Activated CD4-positive, CD25-positive, alpha-beta regulatory T cell (primary cell): ENCODE measurements at places on chromosomes 11 and 22.

GRCh38 chr11:119488256-119488995 lies 65.5 kb upstream of the THY1 start:
- no peak for DNase-seq

DNA sequence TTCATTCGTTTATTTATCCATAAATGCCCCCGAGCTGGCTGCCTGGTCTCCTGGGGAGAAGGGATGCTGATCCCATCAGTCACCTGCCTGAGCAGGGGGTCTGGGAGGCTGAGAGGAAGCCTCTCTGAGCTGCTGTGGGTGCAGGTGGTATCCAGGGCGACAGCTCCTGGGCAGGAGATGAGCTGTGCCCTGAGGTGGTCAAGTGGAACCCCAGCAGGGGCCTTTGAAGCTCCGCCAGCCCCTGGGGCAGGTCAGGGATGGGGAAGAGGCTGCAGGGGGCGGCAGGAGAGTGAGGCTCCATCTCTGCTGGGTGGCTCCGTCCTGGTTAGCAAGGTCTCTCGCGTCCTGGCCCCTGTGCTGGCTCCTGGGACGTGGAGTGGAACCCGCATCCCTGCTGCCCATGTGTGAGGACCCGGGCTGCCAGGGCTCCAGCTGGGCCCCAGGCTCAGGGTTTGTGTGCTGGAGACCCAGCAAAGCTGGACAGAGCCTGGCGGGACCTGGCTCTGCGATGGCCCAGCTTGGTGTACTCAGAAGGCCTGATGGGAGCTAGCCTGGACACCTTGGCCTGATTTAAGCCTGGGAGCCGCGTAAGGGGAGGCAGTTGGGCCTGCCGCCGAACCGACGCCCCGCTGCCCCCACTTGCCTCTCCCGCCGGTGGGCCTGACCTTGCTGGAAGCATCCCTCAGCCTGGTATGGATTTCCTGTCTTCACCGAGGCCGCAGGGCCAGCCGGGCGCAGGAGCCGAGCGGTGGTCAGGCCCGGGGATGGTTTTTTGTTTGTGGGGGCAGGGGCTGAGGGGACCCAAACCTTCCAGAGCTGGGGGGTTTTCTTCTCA lies 44.5 kb downstream of the RTN4R start:
- DNase-seq: no peak

DNA sequence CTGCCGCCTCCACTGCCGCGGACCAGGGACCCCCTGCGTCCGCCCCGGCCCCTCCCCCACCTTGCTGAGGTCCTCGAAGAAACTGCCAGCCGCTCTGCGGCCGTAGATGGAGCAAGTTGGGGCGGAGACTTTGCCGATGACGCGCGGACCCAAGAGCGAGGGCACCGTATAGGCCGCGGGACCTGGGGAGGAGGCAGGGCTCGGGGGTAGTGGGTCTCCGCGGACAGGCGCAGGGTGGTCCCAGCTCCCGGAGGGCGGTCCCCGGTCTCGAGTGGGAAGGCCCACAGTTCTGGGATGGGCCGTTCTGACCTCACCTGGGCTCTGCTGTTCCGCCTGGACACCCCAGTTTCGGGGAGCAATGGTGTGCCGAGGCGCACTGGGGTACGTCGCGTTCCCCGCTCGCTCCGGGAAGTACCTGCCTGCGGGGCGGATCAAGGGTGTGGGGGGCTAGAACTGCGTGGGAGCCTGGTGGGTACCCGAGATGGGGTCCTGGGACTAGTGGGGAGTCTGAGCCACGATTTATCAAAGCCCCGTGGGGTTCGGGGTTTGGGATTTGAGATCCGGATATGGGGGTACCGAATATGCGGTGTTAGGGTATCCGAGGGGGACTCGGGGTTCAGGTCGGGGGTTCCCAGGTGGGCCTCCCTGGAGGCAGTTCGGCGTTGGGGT lies 1.2 kb upstream of the TYMP start:
- DNase-seq: peak; percentile 78

DNA sequence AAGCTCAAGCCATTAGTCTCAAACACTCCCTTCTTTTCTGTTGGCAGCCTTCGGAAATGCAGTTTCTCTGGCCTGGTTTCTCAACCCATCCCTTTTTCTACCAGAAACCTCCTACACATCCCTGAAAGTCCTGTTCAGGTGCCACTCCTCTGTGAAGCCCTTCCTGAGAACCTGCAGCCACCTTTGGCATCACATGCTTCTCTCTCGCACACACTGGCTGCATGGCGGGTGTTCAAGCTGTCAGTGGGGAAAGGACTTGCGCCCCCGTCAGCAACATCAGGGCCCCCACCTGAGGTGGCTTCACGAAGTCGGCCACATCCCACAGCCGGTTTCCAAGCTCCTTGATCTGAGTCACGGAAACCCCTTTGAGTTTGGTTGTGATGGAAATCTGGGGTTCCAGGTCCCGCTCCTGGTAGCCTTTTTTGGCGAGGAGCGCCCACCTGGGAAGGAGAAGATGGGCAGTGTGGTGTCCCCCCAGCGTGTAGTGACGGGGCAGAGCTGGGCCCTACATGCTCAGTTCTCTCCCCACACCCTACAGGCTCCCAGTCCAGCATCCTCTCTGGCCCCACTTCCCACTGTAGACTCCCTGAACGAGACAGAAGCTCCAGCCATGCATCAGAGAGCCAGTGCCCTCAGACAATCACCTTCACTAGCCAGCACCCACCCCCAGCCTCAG lies 1.7 kb upstream of the LRRC74B start:
- DNase-seq: no peak

DNA sequence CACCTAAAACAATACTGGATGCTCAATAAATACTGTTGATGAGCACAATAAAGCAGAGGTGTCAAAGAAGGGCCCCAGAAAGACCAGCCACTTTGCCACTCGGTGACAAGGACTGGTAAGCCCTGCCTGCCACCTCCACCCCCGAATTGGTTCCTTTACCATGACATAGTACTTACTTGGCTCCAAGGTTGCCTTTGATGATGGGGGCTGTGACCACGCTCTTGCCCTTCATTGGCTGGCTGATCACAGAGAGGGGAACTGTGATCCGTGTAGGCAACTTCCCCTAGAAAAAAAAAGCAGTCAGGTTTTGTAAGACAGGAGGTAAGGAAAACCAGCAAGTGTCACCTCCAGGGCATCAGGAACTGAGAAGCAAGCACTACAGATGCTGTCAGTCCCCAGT lies 29.7 kb downstream of the NFRKB start:
- DNase-seq: no peak

- no peak for DNase-seq
Observed at GRCh38 chr11:134030853-134031252, 38.0 kb upstream of the JAM3 start.

GRCh38 chr22:41341012-41341411 lies 39.7 kb downstream of the ZC3H7B start:
- DNase-seq: no peak

DNA sequence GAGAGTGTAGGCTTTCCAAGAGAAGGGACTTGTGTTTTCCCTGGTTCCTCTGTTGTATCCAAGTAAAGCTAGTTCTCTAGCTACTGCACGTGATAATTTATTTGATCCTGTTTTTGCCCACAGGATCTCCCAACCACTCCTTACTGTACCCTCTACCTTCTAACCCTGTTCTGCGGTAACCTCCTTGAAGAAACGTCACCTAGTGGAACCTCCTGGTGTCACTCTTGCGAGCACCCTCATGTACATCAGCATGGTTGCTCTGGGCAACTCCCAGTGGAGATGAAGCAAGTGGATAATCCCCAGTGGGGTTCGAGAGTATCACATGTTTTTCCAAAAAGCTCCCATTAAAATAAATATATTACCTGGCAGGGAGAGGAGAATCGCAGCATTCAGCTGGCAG lies 108.9 kb upstream of the CLMP start:
- DNase-seq: no peak

DNA sequence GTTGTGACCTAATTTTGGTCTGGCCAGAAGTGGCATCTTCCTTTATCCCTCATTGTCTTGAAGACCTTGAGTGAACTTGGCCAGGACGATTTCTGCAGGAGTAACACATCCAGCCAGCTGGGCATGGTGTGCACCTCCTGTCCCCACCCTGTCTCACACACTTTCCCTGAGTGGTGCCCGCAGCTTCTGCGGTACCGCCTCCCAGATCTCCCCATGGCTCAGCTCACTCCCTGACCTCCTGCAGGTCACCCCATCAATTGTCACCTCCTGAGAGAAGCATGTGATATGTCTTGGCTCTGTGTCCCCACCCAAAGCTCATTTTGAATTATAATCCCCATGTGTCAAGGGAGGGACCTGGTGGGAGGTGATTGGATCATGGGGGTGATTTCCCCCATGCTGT lies 50.2 kb upstream of the TP53I11 start:
- DNase-seq: no peak

- no peak for DNase-seq
Observed at GRCh38 chr22:47204002-47204979, 441.8 kb downstream of the TBC1D22A start.

GRCh38 chr11:43989162-43989981 lies 46.9 kb downstream of the C11orf96 start:
- DNase-seq: no peak

GRCh38 chr11:60485987-60486386 lies 6.6 kb upstream of the MS4A12 start:
- DNase-seq: no peak

DNA sequence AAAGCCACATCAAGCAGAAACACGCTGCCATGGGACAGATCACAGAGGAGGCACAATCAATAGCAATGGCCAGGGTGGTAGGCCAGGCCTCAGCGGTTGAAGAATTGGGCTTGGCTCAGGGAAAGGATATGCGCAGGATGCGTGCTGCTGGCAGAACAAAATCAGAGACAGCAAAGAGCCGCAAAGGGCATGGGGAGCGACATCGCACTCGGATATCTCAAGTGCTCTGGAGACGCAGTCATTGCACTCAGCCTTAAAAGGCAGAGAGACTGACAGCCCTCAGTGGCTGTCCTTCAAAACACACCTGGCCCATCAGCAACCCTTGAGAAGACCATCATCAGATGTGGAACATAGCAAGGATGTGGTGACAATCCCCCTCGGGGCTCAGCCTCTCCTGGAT lies 50.5 kb downstream of the CSNK2A3 start:
- no peak for DNase-seq

- DNase-seq: no peak
Observed at GRCh38 chr22:22550789-22551434, 8.2 kb downstream of the PRAME start.

DNA sequence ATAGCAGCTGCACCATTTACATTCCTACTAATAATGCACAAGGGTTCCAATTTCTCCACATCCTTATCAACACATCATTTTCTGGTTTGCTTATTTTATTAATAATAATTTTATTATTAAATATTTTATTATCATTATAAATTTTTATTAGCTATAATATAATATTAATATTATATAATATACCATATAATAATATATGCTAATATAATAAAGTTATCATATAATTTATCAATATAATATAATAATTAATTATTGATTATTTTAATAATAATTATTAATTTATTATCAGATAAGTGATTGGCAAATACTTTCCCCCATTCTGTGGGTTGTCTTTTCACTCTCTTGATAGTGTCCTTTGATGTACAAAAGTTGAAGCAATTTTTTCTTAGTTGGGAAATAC lies 27.7 kb downstream of the OR2AT4 start:
- DNase-seq: no peak

GRCh38 chr11:132439711-132440255 lies 1069.4 kb downstream of the NTM start:
- no peak for DNase-seq

DNA sequence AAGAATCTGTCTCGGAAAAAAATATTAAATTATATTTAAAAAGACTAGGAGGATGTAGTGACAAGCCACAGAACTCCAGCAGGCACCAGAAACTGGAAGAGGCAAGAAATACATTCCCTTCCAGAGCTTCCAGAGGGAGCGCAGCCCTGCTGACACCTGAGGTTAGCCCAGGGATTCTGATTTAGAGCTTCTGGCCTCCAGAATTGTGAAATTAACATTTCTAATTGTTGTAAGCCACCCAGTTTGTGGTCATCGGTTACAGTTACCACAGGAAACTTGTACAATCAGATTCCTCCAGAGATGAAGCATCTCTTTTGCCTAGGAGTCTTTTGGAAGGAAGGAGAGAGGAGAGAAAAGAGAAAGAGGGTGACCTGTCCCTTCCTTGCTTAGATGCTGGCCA lies 6.4 kb upstream of the UBASH3B start:
- no peak for DNase-seq

DNA sequence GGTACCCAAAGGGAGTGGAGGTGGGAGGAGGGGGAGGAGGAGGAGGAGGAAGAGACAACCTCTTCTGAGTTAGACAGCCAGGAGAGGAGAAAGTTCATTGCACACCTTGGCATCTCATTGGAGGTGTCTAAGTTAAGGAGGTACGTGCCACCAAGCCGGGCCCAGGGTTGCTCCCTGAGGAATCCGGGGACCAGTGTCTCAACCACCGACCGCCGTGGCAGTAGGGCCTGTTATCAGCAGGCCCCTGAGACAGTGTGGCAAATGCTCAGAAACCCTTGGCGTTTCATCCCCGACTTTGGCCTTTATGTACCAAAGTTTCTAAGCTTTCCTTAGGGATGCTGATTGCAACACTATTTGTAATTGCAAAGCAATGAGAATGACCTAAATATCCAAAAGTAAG lies 95.0 kb upstream of the NNMT start:
- no peak for DNase-seq

- no peak for DNase-seq
Observed at GRCh38 chr11:66979336-66979980, 4.4 kb downstream of the C11orf86 start.

- no peak for DNase-seq
Observed at GRCh38 chr22:37633089-37633624, 6.3 kb upstream of the SH3BP1 start.

DNA sequence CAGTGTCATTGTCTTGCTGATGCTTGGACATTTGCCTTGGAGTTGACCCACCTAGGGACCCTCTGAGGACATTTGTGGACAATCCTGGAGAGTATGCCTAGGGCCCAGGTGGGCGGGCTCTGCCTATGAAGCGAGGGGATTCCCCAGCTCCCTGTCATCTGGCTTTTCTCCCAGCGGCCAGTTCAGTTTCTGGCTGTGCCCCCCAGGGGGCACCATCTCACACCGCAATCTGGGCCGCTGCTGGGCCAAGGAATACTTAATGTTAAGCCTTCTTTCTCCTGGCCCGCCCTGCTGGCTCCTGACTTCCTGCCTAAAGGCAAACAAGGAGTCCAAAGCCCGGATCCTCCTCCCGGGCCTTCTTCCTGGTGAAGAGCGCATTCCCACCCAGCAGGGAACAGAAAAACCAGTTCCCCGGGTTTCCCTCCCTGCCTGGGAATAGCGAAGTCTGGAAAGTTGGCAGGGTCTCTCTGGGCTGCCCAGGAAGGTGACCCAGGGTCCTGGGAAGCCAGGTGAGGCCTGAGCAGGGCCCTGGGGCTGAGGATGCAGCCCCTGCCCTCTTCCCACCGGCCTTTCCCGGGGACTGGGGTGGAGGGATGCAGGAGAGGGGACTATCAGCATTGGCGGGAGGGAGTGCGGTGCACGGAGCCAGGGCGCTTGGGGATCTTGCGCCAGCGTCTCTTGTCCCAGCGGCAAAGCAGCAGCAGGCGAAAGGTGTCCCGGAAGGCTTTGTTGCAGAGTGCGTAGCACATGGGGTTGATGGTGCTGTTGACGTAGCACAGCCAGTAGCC lies 11.9 kb downstream of the CHRM1 start:
- no peak for DNase-seq

- no peak for DNase-seq
Observed at GRCh38 chr11:134562196-134562595, 150.2 kb upstream of the B3GAT1 start.

GRCh38 chr11:68213135-68213515 lies at the start of gene KMT5B:
KMT5B (minus strand) TSS chr11:68213296; CDS start chr11:68190076, 23,220 bp downstream.
- DNase-seq: peak; percentile 40
